Stimulated activated CD4-positive, alpha-beta T cell treated with anti-CD3 and anti-CD28 coated beads, Interleukin-12 subunit alpha, Interleukin-12 subunit beta, amount 100 ng/mL, for 4 hours (primary cell): ENCODE measurements at places on chromosomes 6 and 20.

GRCh38 chr6:33654831-33655554 is 33.9 kb downstream of the ITPR3 start:
- no peak for DNase-seq

GRCh38 chr6:25428758-25429317 is 149.7 kb downstream of the CARMIL1 start:
- DNase-seq = no peak

GRCh38 chr6:166939345-166939744 is 17.0 kb downstream of the RNASET2 start:
- no peak for DNase-seq

GRCh38 chr6:89371849-89372505 is 19.5 kb upstream of the UBE2J1 start:
- peak; percentile 72 for DNase-seq

GRCh38 chr6:45477790-45478189 is 100.1 kb upstream of the SUPT3H start:
- no peak for DNase-seq

DNA sequence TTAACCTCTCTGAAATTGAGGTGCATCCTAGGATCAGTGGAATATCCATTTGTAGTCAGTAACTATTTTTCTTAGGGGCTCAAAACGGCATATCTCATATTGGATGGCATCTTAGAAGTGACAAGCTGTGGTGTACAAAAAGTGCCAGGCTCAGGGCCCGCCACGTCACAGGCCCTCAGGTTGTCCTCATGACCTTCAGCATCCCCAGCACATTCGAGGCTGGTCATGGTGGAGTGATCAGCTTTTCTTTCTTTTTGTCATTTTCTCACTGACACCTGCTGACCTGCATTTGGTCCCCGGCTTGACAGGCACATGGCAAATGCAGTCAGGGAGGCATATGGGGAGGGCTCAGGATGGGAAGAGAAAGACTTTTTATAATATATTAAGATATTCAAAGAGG is 7.1 kb upstream of the E2F1 start:
- DNase-seq = no peak

- DNase-seq = no peak
Measured at GRCh38 chr6:51541847-51542246, 545.6 kb downstream of the PKHD1 start.

GRCh38 chr6:152089992-152090391 is 282.5 kb downstream of the ESR1 start:
- DNase-seq = no peak

DNA sequence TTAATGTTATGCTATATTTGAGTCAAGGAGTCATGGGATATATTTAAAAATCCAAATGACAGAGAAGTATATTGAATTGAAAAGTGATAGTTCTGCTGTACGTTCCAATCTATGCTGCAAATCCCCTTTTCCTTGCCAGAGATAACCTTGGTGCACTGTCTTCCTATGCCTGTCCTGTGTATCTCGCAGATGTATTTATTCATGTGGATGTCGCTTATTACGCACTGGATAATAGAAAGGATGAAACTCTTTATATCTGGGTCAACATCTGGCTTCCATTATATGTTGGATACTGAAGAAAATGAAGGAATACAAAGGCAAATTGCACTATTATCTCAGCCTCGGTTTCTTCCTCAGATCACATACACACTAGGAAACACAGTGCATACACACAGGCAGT is 331.3 kb downstream of the BCKDHB start:
- DNase-seq = no peak

DNA sequence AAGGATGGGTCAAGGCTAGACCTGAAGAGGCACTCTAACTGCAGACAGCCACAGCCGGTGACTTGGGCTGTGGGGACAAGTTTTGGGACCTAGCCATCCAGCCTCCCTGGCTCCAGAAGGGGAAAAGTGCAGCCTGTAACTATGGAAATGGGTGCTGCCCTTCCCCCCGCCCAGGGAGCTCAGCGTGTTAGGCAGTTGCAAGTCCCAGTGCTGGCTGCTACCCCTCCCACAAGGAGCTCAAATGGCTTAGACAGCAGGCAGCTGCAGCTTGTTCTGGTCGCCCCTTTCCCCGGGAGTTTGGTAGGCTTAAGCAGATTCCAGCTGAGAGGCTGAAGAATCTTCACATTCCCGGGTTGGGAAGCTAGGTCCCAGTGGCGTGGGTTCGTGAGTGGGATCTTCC is 162.6 kb downstream of the FAM83B start:
- no peak for DNase-seq
